ENCODE measurements at places on chromosomes 3 and 15.

DNA sequence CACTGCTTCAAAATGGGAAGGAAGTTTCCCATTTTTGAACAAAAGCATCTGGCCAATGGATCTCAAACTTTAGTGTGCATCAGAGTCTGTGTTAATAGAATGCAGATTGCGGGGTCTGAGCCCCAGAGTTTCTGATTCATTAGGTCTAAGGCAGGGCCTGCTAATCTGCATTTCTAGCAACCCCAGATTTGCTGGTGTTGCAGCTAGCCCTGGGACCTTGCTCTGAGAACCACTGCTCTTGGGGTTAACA is 30.7 kb upstream of the USP3 start:
- DNase-seq, result no peak

GRCh38 chr3:65662095-65662494 is 376.6 kb downstream of the MAGI1 start:
- DNase-seq, result no peak

GRCh38 chr3:73549051-73549600 is 75.6 kb downstream of the PDZRN3 start:
- DNase-seq, result no peak

GRCh38 chr3:193124861-193125260 is 116.2 kb upstream of the PLAAT1 start:
- DNase-seq, result no peak

- DNase-seq, result no peak
These were observed 7.4 kb upstream of the RIOX2 start for GRCh38 chr3:97979610-97980009.

GRCh38 chr3:127573912-127574311 is 16.6 kb downstream of the TPRA1 start:
- no peak for DNase-seq

DNA sequence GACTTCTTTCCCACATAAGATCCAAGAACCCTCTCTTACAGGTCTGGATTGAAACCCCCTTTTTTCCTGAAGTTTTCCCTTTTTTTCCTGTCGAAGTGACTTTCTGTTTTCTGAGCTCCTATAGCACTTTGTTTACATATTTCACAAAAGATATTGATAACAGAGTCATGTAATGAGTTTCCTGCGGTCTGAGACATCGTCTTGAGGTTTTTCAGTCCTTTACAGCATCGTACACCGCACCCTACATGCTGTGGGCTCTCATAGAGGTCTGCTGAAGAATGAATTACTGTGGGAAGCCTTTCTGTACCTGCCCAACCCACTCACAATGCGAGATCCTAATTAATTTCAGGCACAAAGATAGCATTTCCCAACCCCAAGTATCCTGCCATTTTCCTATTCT is 53.1 kb downstream of the MCF2L2 start:
- no peak for DNase-seq

DNA sequence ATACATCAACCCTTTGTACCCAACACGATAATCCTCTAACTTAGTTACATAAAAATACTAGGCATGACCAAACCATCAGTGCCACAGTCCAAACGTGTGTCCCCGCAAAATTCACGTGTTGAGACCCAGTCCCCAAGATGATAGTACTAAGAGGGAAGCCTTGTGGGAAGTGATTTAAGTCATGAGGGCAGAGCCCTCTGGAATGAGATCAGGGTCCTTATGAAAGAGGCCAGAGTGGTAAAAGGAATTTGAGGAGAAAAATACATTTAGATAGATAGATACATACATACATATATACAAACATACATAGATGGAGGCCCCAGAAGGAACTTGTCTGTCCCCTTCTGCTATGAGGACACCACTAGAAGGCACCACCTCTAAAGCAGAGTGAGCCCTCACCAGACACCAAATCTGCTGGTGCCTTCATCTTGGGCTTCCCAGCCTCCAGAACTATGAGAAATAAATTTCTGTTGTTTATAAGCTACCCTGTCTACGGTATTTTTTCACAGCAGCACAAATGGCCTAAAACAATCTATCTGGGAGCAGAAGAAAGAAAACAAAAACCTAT is 8.0 kb downstream of the TBC1D2B start:
- DNase-seq, result no peak

DNA sequence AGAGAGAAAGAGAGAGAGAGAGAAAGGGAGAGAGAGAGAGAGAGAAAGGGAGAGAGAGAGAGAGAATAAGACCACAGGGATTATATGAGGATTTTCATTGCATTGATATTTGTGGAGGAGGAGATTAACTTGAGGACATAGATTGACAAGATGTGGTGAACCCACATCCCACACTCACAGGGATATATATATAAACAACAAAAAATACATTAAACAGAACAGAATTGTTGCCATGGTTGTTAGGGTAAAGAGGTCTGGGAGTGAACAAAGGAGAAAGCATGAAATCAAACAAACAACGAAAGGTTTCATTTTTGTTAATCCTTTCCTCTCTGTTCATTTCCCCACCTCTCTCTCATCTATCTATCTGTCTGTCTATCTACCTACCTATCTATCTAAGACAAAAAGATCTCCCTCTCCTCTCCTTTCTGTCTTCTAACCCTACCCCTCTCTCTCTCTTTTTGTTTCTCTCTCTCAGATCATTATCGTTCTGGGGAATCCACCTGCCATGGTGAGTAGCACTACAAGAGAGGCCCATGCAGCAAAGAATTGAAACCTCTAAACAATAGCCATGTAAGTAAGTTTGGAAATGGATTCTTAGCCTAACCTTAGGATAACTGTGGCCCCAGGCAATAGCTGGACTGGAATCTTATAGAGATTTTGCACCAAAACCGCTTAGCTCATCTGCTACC is 280.9 kb downstream of the RAP2B start:
- DNase-seq, result no peak

DNA sequence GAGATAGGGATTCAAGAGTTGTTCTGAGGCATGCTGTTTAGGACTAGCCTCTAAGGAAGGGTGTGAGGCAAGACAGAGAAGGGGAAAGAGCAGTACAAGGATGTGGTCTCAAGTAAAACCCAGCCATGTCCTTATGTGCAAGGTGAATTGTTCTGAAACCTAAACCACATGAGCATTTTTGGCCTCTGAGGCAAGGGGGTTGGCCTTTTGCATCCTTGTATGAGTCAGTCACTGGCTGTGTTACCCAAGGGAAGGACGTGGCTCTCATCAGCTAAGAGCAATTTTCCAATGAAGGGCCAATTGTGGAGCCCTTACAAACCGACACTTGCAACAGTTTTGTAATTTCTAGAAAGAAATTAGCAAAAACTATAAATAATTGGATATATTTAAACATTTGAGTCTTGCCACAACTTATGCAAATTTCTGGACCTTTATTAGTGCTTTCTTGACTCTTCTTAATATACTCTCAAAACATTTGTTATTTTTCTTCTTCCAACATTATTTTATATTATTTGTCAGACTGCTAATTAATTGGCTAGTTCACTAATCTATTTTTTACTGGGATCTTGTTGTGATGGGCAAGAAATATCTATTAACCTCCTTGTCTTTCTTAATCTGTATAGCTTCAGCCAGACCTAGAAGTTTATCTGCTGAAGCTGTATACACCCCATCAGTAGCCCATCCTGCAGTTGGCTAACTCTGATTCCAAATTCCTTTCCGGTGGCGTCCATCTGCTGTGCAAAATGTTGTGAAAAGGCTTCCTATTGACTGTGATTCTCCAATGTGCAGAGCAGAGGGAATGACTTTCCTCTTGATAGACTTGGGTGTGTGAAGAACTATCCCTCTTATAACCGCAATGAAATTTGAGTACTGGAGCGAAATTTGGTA is 97.7 kb upstream of the P2RY1 start:
- no peak for DNase-seq

All from prostate gland (tissue), 2 donors.